ENCODE measurements at places on chromosomes 4 and X.
A peak's percentile ranks its signal among the peaks of the same experiment; 100 is the strongest.

DNA sequence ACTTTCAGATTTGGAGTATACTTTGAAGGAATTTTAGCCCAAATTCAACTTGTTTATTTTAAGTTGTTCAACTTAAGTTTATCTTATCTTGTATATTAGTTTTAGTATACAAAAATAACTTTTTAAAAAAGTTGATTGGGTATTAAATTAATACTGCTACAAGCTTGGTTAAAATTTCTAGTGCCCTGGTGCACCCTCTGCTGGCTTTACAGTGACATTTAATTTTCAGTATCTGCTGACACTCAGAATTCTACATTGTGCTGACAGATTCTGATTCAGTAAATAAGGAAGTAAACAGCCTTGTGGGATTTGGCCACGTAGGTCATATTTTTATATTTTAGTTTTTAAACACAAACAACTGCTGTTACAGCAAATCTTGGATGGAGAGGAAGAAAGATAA, 2.9 kb downstream of the EDA start:
- DNase-seq = peak; percentile 22

DNA sequence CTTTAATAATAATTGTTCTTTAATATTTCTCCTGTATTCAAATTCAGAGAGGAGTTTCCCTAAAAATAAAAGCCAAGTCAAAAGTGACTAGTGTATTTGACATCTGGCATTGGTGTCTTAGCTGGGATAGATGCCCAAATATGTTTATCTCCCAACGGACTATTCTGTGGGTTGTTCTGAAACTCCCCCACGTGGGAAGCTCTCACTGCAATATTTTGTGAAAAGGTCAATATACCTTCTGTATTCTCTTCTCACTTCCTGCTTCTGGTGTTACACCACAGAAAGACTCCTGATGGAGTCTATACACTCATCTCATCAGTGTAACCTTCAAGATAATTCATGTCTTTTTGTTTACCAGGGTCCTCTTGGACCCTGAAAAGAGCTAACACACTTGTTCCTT, 2052.8 kb upstream of the TENM3 start:
- DNase-seq = no peak

DNA sequence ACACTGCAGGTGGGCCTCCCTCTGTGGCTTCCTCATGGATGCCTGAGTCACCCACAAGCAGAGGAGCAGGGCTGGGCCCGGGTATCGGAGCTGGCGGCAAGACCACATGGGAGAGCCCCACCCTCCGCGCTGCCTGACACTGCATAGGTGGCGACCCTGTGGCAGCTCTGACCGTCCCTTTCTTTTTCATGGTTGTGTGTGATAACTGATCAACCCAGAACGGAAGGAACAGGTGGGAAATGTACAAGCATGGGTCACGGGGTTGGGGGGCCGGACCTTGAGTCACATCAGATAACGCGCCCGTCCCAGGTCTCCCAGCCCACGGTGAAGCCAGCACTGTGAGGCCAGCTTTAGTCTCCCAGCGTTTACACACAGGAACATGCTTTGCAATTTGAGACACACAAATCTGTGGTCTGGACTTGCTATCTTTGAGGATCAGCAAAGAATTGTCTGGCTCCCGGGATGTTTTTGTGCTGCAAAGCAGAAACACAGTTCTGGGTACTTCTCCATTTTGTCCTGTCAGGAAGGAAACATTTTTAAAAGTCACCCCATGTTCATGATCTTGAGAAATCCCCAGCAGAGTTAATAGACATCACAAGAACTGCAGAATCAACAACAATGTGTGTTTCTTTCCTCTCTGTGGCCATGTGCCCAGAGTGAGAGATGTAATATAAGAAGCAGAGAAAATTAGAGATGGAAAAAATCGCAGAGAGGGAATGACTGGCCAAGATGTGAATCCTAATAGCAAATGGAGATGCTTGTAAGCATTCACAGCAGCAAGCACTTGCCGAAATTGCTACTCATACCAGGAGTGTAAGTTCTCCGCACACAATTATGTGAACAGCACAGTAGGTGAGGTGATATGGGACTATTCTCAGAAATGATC, 70.1 kb upstream of the CBR4 start:
- DNase-seq = peak; percentile 76

- DNase-seq = no peak
Observed at GRCh38 chrX:136220540-136220939, 30.7 kb downstream of the MAP7D3 start.

DNA sequence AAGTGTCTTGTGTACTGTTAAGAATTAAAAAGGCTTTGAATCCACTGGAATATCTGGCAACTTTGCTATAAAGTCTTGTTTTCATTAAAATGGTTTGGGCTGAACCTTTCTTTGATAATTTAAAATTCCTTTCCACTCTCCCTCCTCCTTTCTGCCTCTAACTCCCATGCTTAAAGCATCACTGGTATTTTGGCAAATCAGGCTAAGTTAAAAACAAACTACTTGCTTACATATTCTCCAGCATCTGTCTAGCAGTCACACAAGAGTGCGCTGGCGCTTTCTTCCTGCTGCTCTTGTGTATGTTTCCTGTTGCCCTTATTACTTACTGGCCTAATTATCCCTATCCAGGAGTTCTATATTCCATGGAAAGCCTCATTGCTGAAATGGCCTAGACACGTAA, 136.6 kb downstream of the VEGFC start:
- no peak for DNase-seq

GRCh38 chr4:4727536-4727935, 131.9 kb upstream of the MSX1 start:
- DNase-seq = no peak

DNA sequence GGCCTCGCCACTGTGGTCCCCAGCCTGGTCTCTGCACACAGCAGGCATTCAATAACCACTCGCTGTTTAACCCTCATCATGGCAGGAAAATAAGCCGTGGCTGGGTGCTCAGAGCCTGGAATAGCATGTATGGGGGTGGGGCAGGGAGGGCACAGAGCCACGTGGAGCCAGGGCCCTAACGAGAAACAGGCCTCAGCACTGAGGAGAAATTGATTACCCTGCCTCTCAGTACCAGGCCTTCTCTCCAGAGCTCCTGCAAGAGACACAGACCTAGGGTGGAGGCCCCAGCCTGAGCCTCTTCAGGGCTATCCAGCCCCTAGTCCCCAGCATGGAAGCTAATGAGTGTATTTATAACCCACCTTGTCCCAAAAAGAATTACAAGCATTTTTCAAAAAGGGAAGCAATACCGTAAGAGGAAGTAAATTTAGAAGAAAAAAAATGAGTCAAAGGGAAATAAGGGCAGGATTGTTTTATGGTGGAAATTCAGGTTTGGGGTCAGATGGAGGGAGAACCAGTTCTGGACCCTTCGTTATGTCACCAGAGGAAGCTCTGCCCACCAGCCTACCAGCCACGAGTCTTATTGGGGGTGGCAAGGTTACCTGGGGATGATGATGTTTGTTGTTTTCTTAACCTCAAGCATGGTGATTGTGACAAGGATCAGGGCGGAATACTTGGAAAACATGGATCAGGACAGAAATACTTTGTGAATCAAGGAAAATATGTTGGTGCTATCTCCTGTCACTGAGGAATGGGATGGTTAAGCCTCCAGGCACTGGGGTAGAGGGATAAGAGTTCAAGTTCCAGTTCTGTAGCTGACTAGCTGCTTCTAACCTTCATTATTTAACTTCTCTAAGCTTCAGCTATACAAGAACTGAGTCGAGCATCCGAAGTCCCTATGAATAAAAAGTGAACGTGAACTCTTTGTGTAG, 101.9 kb upstream of the RBPJ start:
- no peak for DNase-seq

DNA sequence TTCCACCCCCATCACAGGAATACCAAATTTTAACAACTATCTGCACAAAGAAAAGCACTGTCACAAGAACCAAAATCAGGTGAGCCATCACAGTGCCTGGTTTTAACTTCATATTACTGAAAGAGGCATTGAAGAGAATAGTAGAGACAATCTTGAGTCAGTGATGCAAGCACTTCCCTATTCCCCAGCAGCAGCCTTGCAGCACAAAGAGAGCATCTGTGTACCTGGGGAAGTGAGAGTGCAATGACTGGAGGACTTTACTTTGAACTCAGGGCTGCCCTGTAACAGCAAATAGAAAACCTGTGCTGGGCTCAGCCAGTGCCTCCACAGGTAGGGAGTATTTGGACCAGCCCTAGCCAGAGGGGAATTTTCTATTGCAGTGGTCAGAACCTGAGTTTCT, 361.8 kb downstream of the TEX13C start:
- DNase-seq = no peak

DNA sequence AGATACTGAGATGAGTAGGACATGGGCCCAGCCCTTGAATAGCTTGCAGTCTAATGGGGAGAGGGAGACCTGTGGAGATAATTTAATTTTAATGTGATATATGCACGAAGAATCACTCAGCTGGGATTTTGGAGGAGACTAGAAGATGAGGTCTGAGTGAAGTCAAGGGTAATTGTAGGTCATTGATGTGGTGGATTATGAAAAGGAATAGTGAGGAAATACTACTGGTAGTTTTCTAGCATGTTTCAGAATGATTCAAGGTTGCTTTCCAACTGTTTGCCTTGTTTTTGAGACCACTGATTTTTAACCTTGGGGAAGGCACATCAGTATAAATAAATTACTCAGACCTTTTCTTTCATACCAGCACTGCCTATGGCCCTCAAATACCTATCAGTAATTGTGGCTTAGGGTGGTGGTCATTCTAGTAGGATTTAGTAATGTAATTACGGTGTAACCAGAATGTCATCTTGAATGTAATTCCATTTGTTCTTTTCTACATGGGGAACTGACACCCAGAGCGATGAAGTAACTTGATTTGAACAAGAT, 25.6 kb downstream of the PTTG2 start:
- no peak for DNase-seq

- peak; percentile 32 for DNase-seq
Observed at GRCh38 chr4:102500352-102500695, 835 bp upstream of the NFKB1 start.

GRCh38 chr4:161581262-161582230, 582.3 kb downstream of the FSTL5 start:
- peak; percentile 4 for DNase-seq

- DNase-seq = peak; percentile 9
Observed at GRCh38 chr4:169024762-169025161, 14.7 kb upstream of the CBR4 start.

GRCh38 chr4:108172231-108172752, 3.6 kb upstream of the LEF1 start:
- DNase-seq = no peak

DNA sequence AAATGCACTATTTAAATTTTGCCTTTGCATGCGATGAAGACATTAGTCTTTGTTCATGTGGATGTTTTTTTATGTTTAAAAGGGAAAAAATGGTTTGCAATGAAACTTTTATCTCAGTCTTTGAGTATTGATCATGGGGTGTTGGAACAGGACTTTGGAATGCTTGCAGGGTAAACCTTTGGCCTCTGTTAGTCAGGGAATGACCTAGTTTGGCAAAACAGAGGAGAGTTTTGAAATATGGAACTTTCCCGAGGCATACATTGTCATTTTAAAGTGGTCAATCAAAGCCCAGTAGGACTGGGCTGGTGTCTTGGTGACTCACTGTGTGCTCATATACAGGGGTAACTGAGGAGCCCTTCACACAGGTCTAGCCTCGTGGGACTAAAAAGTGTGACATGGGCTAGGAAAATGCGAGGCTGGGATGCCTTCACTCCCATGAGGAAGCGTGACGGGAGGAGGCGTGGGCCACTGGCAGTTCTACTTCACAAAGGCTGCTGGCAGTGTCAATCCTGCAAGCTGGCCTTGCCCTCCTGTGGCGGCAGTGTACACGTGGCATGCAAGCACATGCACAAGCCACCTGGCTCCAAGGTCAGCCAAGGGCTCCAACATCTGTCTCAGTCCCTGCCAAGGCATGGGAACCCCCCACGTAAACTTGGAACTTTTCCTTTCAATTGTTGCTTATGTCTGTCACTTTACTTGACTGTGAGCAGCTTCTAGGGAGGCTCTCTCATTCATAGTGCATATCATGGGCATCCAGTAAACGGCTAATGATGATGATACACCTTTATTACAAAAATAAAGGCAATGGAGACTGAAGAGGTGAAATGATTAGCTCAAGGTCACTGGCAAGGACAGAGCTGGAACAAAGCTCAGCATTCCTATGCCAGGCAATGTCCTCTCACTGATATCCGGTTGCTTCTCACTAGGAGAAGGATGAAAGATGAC, 5.2 kb upstream of the F11 start:
- peak; percentile 50 for DNase-seq

- no peak for DNase-seq
Observed at GRCh38 chrX:38080808-38081207, 74.5 kb downstream of the SYTL5 start.

GRCh38 chrX:41035582-41035981, 49.7 kb upstream of the USP9X start:
- peak; percentile 10 for DNase-seq

DNA sequence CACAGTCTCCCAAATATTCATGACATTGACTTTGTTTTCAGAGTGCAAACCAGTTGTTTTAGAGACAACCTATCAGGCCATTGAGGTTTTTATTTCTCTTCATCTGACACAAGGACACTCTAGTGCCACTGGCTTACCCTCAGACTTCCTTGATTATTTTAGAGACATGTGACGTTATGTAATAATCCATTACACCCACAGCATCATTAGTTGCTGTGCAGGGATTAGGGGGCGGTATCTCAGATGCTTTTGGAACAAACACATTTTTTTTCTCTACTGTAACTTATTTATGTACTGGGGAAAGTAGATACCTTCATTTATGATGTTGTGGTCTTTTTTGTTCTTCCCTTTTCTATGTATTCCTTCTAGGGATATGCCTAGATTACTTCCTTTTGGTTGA, 2293.1 kb downstream of the PCDH7 start:
- DNase-seq = no peak

GRCh38 chr4:75056277-75056676, 123.4 kb downstream of the PARM1 start:
- no peak for DNase-seq

GRCh38 chr4:76758290-76758882, 139.6 kb downstream of the SOWAHB start:
- DNase-seq = peak; percentile 50

DNA sequence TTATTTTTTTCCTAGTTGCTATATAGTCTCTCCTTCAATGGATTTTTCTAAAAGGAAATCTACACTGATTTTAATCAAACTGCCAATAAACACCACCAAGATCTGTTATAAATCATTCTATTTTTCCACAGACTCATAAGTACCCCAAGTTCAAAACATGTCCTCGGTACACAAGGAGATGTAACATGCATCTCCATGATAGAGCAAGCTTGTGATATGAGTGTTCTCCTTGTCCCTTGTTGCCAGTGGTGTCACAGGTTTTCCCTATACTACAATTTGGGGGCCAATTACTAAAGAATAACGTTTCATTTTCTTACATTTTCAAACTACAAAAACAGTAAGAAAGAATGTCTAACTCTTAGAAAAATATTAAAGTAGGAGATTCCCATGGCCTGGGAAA, 491 bp downstream of the ARHGEF6 start:
- DNase-seq = no peak

DNA sequence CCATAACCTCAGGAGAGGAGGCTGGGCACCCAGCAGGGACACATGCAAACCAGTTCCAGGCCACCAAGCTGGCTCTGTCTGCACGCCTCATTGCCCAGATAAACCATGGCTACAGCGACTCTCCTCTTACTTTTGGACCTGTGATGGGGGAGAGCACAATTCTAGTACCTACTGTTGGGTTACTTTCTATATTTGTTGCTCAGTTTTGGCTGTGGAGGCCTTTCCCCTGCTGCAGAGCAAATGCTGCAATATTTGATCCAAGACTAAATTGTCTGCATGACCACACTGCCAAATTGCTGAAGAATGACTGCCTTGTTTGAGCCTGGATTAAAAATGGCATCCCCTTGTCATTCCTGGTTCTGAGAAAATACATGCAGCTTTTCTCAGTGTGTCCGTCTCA, 253.5 kb downstream of the ARHGAP10 start:
- no peak for DNase-seq

- no peak for DNase-seq
Observed at GRCh38 chr4:150367326-150367725, 214.6 kb upstream of the MAB21L2 start.
